ENCODE measurements at places on chromosomes 1 and 21. TPM values are rescaled to one million over a fixed set of nuclear protein-coding genes. Genes with fewer than 3 reads are reported as not detected.
A peak's percentile ranks its signal among the peaks of the same experiment; 100 is the strongest.

- no peaks in the 10 kb centered on the region for H3K36me3 ChIP-seq
- H3K4me3 ChIP-seq: no peak overlapping the region
- DNase-seq: no peak
- no peak overlapping the region for H3K27ac ChIP-seq
- no peaks in the 10 kb centered on the region for H3K4me1 ChIP-seq
- H3K27me3 ChIP-seq: no peaks in the 10 kb centered on the region
Measured at GRCh38 chr1:91609551-91609950, 108.9 kb downstream of the CDC7 start.

GRCh38 chr1:42931108-42931539, 27.5 kb downstream of the SLC2A1 start:
- H3K36me3 ChIP-seq: peaks cover 9% of the 10 kb centered on the region
- H3K27me3 ChIP-seq: no peaks in the 10 kb centered on the region
- no peak overlapping the region for H3K27ac ChIP-seq
- peaks cover 28% of the 10 kb centered on the region for H3K4me1 ChIP-seq

DNA sequence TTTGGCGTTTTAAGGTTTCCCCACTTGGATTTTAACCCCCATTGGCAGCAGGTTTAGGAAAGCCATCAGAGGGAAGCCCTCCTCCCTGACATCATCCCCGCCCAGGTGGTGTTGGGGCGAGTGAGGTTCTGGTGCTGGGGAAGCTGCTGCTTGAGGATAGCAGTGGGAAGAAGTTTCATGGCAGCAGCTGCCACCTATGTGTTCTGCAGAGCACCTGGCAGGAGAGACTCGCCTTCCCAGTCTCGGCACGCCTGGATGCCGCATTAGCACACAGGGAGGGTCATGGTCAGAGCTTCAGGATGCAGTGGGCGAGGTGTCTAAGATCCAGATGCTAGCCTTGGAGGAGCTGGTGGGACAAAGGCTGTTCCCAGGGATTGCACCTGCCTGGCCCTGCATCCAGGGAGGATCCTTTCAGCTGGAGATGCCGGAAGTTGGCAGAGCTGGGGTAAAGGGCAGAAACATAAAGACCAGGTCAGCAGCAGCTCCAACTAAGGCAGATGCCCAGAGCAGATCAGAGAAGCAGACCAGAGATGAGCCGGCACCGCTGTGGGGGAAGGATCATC, 33.9 kb downstream of the ABCG1 start:
- no peaks in the 10 kb centered on the region for H3K4me1 ChIP-seq
- no peak overlapping the region for H3K27ac ChIP-seq
- no peaks in the 10 kb centered on the region for H3K27me3 ChIP-seq

- no peaks in the 10 kb centered on the region for H3K27me3 ChIP-seq
- H3K27ac ChIP-seq: no peak overlapping the region
- H3K4me3 ChIP-seq: no peak overlapping the region
Measured at GRCh38 chr1:158675563-158676323, 10.8 kb downstream of the SPTA1 start.

DNA sequence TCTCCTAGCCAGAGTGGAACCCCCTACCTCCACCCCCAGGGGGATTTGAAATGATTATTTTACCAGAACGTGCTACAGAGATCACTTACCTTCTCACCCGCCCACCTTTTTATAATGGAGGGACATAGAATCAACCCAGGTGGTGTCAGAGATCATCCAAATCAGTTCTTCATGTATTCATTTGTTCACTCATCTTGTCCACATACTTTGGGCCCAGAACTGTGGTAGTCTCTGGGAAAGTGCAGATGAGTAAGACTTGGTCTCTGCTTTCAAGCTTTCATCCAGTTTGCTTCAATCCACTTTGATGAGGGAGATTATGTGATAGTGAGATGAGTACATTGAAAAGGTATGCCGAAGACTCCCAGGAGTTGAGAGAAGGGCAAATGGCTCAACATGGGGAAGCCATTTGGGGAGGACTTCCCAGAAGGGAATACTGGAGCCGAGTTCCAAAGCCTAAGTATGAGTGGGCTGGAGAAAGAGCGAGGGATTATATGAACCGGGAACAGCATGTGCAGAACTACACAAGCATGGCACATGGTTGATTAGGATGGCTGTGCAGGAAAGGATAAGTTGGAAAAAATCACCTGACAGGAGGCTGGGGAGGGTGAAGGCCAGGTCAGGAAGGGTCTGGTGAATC, 1.9 kb downstream of the FGGY start:
- H3K4me3 ChIP-seq: no peak overlapping the region
- DNase-seq: no peak
- no peaks in the 10 kb centered on the region for H3K36me3 ChIP-seq
- H3K4me1 ChIP-seq: peaks cover 22% of the 10 kb centered on the region
- peak overlapping the region; percentile 96 for H3K27ac ChIP-seq
- H3K27me3 ChIP-seq: no peaks in the 10 kb centered on the region

DNA sequence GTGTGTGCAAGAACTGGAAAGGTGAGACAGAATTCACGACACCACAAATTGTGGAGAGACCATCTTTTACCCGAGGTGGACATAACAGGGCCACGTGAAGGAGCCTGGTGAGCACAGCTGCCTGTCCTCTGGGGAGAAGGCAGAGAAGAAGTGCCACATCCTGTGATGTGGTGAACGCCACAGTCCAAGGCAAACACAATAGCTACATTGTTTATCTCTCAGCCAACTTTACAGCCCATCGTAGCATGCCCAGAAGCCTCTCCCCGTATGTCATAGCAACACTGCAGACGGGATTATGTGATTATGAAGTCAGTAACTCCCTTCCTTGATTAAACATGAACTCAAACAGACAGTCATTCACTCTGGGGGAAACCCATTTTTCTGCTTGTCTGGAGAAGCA, 612.2 kb downstream of the SMYD3 start:
- H3K4me3 ChIP-seq: no peak overlapping the region
- no peak overlapping the region for H3K27ac ChIP-seq
- no peaks in the 10 kb centered on the region for H3K27me3 ChIP-seq

GRCh38 chr1:110321846-110322245, 17.3 kb upstream of the RBM15 start:
- H3K27ac ChIP-seq: no peak overlapping the region
- no peak overlapping the region for H3K4me3 ChIP-seq
- no peak for DNase-seq
- H3K27me3 ChIP-seq: no peaks in the 10 kb centered on the region
- no peaks in the 10 kb centered on the region for H3K4me1 ChIP-seq

GRCh38 chr1:109265741-109266330, 16.5 kb downstream of the CELSR2 start:
- peaks cover 31% of the 10 kb centered on the region for H3K36me3 ChIP-seq
- DNase-seq: no peak
- H3K27ac ChIP-seq: no peak overlapping the region
- no peak overlapping the region for H3K4me3 ChIP-seq
- H3K27me3 ChIP-seq: no peaks in the 10 kb centered on the region
- no peaks in the 10 kb centered on the region for H3K4me1 ChIP-seq

Gene LCE2B
- total RNA-seq: not detected

Gene DMRTA2
- not detected for total RNA-seq

Gene LCE2C
- 17.6 TPM for total RNA-seq

Gene C4BPA
- total RNA-seq: not detected

Gene ARHGAP29
- 91.9 TPM for total RNA-seq
